ENCODE measurements at places on chromosomes 5 and 9.
A peak's percentile ranks its signal among the peaks of the same experiment; 100 is the strongest.

DNA sequence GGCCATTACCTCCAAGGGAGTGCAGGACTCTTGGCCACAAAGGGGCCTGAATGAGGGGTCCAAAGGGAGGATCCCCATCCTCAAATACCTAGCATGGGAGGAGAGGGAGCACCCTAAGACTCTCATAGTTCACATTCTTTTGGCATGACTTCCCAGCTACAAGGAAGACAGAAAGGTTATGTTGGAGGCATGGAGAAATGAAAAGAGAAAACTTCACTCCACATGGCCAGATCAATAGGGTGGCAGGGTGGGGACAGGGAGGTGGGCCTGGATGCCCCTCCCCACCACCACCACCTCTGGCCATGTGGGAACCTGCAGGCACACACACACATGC is 97.6 kb downstream of the PAX5 start:
- DNase-seq: no peak

- DNase-seq: no peak
Measured at GRCh38 chr5:121937762-121938161, 24.0 kb upstream of the SRFBP1 start.

- DNase-seq: no peak
Measured at GRCh38 chr9:752201-752600, 89.3 kb upstream of the DMRT1 start.

GRCh38 chr9:130768265-130768664 is 66.8 kb upstream of the ABL1 start:
- no peak for DNase-seq

GRCh38 chr5:68290260-68290674 is 74.7 kb downstream of the PIK3R1 start:
- DNase-seq: peak; percentile 87

- DNase-seq: no peak
Measured at GRCh38 chr5:80122579-80122978, 87.4 kb downstream of the THBS4 start.

GRCh38 chr5:74865804-74866595 is at the start of gene FAM169A:
Gene FAM169A (minus strand): TSS chr5:74866387. CDS start chr5:74841676, 24,711 bp downstream.
- peak; percentile 47 for DNase-seq

- no peak for DNase-seq
Measured at GRCh38 chr5:172820046-172820767, 13.8 kb upstream of the ERGIC1 start.

DNA sequence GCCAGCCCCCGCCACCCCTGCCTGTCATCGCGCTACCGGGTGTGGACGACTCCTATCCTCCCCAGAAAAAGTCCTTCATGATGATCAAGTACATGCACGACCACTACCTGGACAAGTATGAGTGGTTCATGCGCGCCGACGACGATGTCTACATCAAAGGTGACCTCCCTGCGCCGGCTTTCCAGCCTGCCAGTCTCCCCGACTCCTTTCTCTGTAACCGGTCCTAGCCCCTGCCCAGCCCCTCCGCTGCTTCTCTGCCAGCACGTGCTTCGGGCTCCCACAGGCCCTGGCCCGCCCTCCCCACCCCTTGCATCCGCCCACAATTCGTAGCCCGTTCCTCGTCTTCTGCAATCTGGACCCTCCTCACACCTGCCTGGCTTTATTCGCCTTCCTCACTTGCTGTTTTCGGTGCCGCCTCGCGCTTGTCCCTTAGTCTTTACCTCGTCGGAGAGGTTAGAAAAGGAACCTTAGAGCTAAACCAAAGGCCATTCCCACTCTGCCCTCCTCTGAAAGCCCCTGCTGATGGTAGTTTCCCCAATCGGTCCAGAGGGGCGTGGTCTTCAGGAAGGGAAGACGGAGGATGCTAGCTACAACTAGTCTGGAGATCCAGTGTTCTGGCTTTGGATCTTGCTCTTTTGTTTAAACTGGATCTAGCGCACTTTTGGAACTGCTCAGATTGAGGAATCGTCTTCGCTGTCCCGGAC is 1.4 kb downstream of the CHSY3 start:
- peak; percentile 81 for DNase-seq

DNA sequence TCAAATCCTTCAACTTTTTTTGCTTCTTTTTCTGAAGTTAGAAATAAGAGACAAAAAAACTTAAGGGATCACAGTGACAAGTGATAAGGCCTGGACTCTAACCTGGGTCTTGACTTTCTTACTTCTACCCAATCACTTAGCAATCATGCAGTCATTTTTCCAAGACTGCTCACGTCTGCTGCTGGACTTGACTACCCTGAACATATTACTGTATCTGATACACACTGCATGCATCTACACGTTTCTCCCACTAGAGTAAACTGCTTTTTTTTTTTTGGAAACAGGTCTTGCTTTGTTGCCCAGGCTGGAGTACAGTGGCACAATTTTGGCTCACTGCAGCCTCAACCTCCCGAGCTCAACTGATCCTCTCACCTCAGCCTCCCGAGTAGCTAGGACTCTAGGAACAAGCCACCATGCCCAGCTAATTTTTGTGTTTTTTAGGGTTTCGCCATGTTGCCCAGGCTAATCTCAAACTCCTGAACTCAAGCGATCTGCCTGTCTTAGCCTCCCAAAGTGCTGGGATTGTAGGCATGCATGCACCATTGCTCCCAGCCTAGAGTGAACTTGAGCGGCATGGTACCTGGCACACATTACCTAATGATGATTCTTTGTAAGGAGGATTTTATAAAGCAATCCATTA is 7.4 kb downstream of the PLIN2 start:
- no peak for DNase-seq

DNA sequence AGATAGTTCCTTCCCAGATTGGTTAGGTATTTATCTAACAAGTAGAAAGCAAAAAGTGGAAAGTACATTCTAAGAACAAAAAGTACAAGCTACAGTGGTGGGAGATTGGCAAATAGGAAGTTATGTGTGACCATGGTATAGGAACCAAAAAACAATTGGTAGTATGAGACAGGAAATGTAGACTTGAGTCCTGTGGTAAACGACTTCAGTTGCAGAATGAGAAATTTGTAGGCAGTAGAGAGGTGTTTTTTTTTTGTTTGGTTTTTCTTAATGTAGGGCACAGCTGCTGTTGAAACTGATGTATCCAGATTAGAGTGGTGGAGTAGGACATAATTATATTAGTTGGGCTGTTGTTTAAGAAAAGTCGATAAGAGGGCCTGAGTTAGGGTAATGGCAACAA is 72.0 kb downstream of the CCNH start:
- DNase-seq: no peak

GRCh38 chr5:169426784-169427183 is 125.8 kb upstream of the SLIT3 start:
- DNase-seq: no peak

- DNase-seq: no peak
Measured at GRCh38 chr5:34570721-34571676, 85.1 kb upstream of the RAI14 start.

DNA sequence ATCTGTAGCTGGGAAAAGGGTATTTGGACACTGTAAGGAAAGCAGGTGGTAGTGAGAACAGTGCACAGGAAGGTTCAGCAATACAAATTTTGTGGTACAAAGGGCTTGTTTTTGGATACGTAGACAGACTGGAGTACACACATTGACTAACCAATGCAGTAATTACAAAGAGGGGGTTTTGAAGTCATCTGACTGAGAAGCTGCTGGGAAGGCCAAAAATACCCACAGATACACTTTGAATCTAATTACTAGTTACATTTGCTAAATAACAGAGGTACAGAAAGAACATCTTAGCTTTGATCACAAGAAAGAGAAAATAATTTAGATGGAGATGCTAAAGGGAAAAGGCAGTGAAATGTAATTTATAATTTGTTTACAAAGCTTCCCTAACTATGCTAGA is 45.9 kb downstream of the PKD2L2 start:
- no peak for DNase-seq

DNA sequence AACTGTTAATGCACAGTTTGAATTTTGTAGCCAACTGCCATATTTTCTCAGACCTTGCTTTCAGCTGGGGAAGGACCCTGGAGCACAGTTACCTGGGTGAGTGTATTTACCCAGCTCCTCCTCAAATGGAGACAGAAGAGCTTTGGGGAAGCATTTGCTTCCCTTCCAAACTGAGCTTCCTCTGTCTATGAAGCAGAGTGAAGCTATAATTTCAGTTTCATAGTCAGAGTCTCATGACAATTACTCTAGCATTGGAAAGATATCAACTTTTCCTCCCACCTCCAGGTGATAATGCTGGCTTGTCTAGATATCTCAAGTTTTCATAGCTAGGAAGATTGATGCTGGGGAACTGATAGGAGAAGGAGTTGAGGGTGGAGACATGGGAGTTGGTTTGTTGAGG is 406.4 kb upstream of the CLINT1 start:
- DNase-seq: no peak

GRCh38 chr5:77322406-77322805 is 111.9 kb downstream of the PDE8B start:
- DNase-seq: no peak

DNA sequence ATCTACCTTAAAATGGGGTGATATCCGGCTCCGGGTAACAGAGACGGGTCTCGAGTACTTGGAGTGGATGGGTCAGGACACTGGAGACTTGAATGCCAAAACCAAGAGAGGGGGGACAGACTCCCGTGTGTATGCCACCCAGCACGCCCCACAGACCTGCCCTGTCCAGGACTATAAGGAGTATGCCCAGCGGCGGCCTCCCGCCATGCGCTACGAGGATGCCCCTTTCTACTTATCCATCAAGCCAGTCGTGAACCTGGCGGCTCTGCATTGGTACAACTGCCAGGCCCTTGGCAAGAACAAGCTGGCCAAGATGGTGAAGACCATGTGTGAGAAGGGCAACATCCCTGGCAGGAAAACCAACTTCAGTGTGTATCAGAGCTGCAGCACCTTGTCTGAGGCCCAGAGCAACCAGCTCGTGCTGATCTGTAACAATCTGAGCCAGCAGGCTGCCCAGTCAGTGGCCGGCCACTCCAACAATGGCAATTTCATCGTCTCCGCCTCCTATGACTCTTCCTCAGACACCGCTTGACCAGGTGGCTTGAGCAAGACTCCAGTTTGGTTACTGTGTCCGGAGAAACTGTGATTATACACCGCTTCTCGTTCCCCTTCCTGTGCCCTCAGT is 99.4 kb downstream of the INIP start:
- no peak for DNase-seq

GRCh38 chr9:81682797-81683196 is 6.5 kb downstream of the TLE1 start:
- DNase-seq: no peak

- DNase-seq: no peak
Measured at GRCh38 chr5:172769616-172770373, 1.2 kb downstream of the DUSP1 start.

- no peak for DNase-seq
Measured at GRCh38 chr9:105296877-105297287, 52.4 kb downstream of the SLC44A1 start.

- DNase-seq: no peak
Measured at GRCh38 chr5:60299944-60300343, 400.0 kb downstream of the DEPDC1B start.

- DNase-seq: no peak
Measured at GRCh38 chr5:173202266-173202875, 32.6 kb downstream of the NKX2-5 start.

GRCh38 chr9:31248156-31248555 is 1136.3 kb upstream of the ACO1 start:
- DNase-seq: no peak

DNA sequence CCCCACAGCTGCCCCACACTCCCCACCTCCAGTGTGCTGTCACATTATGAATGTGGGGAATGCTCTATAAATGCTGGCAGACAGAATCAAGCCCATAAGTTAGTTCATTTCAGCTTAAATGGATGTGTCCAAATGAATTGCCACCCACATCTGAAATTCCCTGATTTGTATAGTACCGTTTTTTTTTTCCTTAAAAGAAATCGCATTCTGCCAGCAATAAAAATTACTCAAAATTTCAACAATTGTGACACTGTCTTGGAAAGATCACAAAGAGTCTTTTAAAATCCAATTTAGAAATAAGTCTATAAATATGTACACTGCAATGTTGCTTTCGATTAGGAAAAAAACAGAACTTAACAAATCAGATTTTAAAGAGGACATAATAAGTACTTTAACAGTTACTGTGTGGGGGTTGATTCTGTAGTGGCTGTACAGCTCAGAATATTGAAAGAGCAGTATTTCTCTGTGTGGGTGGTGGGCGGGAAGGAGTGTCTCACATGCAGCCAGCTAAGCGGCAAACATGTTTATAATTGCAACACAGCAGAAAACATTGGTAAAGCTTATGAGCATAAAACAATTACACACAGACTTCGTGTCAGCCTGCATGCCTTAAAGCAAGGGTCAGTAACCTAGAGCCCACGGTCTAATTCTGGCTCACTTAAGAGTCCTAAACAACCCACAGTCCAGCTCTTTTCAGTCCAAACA is 24.9 kb upstream of the CSNK1G3 start:
- no peak for DNase-seq

- no peak for DNase-seq
Measured at GRCh38 chr5:39274398-39275085, 55.2 kb upstream of the FYB1 start.

DNA sequence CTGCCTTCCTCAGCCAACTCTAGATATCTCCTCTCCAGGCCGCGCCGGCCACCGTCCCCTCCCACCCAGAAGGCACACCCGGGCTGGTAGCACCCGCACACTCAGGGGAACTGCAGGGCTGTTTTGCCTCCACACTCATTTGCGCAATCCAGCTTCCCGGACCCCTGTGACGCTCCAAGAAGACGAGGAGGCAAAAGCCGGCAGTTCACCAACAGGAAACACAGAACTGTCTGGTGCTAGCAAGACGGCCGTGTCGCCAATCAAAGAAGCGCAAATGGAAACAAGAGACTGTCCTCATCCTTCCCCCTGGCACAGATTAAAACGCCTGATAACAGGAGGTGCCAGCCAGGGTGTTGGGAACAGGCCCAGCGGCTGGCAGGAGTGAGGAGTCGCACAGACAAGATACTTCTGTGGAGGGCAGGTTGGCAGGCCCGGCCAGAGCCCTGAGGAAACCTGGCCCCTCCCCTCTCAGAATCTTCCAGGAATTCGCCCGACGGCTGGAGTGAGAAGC is 7.8 kb downstream of the AGPAT2 start:
- DNase-seq: no peak

- DNase-seq: no peak
Measured at GRCh38 chr5:67085616-67086015, 111.0 kb downstream of the CD180 start.

- DNase-seq: no peak
Measured at GRCh38 chr9:78575771-78576170, 278.8 kb downstream of the PSAT1 start.

- DNase-seq: no peak
Measured at GRCh38 chr9:81522716-81523551, 166.4 kb downstream of the TLE1 start.

- DNase-seq: no peak
Measured at GRCh38 chr9:137592767-137593166, 2.5 kb upstream of the ZMYND19 start.

DNA sequence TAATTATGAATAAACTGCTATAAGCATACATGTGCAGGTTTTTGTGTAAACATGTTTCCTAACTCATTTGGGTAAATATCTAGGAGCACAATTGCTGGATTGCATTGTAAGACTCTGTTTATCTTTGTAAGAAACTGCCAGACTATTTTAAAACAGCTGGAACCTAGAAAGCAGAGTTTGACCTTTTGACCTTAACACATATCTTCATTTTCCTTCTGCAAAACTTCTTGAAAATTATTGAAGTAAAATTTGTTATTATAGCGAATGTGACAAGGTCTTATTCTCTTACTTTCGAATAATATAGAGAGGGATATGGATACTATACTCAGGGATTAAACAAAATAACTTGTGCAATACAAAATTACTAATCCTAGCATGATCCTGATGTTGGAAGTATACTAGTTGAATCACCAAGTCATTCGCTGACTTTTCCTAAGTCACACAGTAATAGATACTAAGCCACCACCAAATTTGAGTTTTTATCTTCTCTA is 3.2 kb upstream of the ANXA1 start:
- DNase-seq: no peak
